ENCODE measurements at places on chromosomes 13 and 19. TPM values are rescaled to one million over a fixed set of nuclear protein-coding genes. Genes with fewer than 3 reads are reported as not detected.

The CD79A gene
- 1.3 TPM for polyA plus RNA-seq

- no peak for DNase-seq
These were observed 562.5 kb downstream of the GPC6 start for GRCh38 chr13:93789058-93789457.

The ARHGEF1 gene
- 20.7 TPM for polyA plus RNA-seq

The LILRA1 gene
- 0.13 TPM for polyA plus RNA-seq

GRCh38 chr13:109804654-109805053 lies 18.3 kb upstream of the IRS2 start:
- DNase-seq: no peak

The CRYL1 gene
- polyA plus RNA-seq: 18.5 TPM

The COX7A1 gene
- polyA plus RNA-seq: 717 TPM

The LINGO3 gene
- 0.04 TPM for polyA plus RNA-seq
